Activated naive CD4-positive, alpha-beta T cell treated with anti-CD3 and anti-CD28 coated beads, Interleukin-2, amount 50 U/mL, for 72 hours (primary cell): ENCODE measurements at places on chromosomes 12 and 14.

- no peak for DNase-seq
These were observed 243.7 kb downstream of the TMEM132D start for GRCh38 chr12:129659961-129660622.

- no peak for DNase-seq
These were observed 250.0 kb downstream of the PHLDA1 start for GRCh38 chr12:75781532-75782046.

DNA sequence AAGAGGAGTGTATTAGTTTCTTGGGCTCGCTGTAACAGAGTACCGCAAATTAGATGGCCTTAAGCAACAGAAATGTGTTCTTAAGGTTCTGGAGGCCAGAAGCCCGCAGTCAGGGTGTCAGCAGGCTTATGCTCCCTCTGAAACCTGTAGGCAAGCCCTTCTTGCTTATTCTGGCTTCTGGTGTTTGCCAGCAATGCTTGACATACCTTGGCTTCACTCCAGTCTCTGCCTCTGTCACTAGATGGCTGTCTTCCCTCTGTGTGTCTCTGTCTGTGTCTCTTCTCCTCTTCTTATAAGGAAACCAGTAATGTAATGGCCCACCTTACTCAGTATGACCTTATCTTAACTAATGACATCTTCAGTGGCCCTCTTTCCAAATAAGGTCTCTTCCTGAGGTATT is 85.1 kb downstream of the DERA start:
- no peak for DNase-seq

GRCh38 chr12:116295327-116296263 is 18.1 kb upstream of the MED13L start:
- DNase-seq: no peak

DNA sequence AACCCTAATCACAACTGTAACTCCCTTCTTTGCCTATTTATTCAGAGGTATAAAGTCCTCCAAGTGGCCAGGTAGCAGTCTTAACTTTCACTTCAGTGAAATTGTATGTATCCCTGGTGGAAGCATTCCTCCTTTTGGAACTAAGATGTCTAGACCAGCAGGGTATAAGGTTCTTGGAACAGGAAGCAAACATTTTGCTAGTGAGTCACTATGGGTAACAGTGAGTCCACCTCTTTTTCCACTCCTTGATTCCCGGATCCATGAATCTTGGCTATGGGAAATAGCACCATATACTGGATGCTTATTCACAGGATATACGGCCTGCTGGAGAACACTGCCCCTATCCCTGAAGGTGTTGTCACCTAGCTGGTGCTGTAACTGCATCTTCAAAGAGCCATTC is 80.2 kb downstream of the KCNA5 start:
- DNase-seq: no peak

- DNase-seq: no peak
These were observed 115.7 kb downstream of the RFLNA start for GRCh38 chr12:124410354-124411175.

GRCh38 chr14:21528381-21529348 is 2.5 kb upstream of the SALL2 start:
- no peak for DNase-seq

GRCh38 chr12:92784797-92785562 is 82.2 kb downstream of the PLEKHG7 start:
- no peak for DNase-seq

- no peak for DNase-seq
These were observed 401 bp upstream of the IPO4 start for GRCh38 chr14:24189059-24189375.

DNA sequence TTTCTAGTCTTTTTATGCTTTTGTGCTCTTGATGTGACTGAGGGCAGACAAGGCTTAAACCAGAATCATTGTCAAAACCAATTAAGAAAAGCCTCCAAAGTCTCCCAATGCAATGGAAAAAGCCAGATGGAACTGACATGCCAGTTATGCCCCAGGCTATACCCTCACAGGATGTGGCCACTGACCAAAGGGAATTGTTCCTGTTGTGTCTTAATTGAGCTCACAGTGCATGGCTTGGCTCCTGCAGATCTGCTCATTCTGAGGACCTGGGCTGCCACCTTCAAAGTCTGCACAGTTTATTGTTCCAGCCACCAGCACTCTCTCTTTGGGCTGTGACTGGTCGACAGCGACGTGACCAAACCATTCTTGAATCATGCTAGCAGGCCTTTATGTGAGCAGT is 17.1 kb upstream of the BICD1 start:
- DNase-seq: no peak

DNA sequence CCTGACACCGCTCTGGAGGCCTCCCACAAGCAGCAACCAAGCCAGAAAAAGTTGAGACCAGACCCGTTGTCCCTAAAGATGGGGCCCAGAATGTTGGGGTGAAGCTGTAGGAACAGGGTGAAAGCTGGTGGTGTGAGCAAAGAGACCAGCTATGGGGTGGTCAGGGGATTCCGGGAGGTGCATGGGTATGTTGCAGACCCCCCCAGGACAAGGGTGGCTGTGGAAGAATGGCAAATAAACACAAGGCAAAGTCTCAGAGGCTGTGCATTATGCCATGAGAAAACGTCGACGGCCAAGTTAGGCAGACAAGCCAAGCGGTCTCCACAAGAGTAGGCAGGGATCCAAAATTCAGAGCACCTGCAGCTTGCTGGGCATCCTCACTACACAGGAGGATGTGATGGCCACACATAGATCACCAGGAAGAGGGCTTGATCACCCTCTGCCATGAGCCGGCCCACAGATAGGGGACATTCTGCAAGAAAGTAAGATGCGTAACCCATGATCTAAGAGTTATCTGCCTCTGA is 58.8 kb upstream of the KCNA1 start:
- no peak for DNase-seq

DNA sequence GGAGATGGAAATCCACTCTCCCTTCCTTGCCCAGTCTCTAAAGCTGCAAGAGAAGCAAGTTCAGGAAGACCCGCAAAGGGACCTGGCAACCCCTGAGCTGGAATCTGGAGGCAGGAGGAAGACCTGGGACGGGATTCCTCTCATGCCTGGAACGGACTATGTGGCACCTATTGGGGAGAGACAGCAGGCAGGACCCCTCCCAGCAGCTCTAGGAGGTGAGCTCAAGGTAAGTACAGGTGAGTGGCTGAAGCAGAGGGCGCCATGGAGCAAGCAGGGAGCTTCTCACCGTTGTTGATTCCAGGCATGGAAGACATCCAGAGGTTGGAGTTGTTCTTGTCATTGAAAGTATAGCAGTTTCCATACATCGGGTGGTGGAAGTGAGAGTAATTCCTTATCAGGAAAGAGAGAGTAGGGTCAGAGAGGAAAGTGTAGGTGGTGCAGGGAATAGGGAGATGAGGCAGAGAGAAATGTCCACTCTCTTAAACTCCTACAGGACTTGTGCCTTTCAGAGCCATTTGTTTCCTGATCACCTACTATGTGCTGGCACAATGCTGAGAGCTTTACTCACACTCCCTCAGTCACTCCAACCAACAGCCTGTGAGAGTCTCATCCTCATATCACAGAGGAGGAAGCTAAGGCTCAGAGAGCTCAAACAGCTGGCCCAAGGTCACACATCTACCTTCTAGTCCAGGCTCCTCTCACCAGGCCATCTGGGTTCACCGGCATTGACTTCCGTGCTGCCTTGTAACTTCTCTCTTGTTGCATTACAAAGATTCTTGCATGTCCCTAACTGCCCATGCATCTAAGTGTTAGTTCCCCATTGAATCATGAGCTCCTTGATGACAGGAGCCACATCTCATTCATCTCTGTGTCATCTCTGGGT is 13.9 kb upstream of the TNFRSF1A start:
- DNase-seq: no peak

DNA sequence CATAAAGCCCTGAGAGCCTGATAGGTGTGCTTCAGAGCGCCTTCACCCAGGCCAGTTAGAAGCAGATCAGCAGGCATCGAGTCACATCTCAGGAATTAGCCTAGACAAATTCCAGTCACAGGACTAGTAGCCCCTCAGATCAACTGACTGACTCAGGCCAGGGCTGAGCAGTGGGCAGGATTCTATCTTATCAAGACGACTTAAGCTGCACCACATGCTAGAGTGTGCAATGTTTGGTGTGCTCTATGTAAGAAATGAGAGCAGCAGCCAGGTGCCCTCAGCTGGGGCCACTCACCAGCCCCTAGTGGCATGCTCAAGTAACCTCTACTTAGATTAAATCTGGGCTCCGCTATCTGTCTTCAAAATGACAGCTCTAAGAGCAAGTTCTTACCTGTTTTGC is 19.7 kb upstream of the NGB start:
- no peak for DNase-seq

- DNase-seq: peak; percentile 77
These were observed 8.3 kb downstream of the PLD4 start for GRCh38 chr14:104932676-104933631.

DNA sequence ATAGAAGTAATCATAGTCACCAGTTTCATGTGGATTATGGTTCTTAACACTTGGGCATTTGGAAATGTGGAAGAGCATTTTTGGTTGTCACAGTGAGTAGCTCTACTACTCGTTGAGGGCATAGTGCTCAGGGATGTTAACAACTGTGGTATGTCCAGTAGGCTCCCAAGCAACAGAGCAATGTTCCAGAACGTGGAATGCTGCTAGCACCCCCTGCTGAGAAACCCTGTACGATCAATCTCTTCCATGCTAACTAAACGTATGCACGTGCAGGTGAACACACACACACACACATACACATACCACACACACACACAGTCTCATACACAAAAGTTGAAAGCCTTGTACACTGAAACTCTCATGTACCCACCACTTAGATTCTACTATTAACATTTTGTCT is 16.6 kb upstream of the GNPTAB start:
- DNase-seq: no peak

DNA sequence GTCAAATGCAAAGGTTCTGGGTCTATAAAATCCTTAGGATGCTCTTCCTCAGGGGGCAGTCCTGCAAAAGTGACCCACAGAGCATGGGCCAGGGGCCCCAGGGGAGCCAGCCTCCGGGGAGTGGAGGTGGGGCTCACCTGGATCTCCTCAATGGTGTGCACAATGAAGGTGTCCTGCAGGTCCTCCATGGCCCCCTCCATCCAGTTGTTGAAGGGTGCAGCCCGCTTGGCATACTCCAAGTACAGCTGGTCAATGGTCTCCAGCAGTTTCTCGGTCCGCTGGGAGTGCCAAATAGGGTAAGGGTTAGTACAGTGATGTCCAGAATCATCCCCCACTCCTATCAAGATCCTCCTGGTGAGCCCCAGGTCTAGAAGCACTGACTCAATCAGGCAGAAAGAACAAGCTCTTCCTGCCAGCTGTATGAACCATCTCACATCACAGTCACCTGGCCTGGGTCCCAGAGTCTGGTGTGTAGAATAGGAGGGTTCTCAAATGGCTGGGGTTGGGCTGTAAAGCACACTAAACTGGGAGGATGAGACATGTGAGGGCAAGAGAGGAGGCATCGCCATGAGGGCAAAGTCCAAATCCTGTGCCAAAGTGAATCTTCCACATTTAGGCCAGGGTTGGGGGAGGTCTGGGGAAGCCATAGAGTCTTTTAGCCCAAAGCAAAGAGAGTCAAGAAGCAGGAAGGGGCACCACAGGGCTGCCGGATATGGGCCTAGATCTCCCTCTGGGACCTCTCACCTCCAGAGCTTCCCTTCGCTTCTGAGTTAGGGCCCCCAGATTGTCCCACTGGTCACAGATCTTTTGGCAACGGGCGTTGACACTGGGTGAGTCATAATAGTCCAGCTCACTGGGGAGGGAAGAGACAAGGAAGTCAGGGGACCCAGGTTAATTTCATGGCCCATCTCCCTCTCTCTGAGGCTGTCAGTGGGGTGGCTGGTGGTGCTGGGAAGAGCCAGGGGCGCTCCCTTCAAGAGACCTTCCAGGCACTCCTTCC is 91.5 kb upstream of the ZFP36L1 start:
- no peak for DNase-seq

- no peak for DNase-seq
These were observed 218.4 kb downstream of the KTN1 start for GRCh38 chr14:55798406-55798805.

DNA sequence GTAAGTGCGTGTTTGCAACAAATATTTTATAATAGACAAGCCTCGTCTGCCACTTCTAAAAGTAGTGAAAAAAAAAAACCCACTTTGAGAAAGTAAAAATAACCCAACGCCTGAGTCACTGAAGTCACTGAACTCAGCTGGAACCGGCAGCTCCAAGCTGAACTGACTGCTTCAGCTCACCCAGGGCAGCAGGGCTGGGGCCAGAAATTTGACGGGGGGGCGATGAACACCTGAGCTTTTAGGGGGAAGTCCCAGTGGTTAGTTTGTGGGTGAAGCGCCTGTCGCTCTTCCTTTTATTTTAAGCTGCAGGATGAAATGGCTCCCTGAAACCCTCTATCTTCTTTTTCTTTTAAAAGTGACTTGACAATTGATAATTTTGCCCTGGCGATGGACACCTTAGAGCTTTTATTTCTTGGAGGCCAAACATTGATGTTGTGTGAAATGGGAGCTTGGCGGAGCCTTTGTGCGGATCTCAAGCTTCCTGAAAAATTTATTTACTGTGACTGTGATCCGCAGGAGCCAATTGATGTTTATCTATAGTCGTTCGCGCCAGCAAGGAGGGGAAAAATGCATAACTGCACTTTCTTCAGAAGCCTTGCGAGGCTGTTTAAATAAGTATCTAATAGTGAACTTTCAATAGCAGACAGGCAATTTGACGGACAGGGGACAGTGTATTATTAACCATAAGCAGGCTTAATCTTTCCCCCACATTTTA is 173.2 kb upstream of the MYL2 start:
- no peak for DNase-seq

- DNase-seq: no peak
These were observed 92.8 kb downstream of the NINJ2 start for GRCh38 chr12:570435-570920.

DNA sequence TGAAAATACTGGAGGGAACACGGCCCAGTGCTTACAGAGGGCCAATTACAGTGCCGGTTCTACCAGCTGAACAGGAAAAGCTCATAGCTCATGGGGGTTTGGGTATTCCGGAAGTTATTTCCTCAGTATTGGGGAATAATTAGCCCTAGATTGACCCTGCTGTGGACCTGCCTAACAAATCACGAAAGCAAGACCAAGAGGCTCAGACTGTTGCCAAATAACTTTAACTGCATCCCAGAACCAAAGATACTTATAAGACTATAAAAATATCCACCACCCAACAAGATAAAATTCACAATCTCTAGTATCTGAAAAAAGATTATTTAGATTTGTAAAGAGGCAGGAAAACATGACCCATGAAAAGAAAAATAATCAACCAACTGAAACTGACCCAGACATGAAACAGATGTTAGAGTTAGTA is 8.0 kb upstream of the OR5AU1 start:
- no peak for DNase-seq

DNA sequence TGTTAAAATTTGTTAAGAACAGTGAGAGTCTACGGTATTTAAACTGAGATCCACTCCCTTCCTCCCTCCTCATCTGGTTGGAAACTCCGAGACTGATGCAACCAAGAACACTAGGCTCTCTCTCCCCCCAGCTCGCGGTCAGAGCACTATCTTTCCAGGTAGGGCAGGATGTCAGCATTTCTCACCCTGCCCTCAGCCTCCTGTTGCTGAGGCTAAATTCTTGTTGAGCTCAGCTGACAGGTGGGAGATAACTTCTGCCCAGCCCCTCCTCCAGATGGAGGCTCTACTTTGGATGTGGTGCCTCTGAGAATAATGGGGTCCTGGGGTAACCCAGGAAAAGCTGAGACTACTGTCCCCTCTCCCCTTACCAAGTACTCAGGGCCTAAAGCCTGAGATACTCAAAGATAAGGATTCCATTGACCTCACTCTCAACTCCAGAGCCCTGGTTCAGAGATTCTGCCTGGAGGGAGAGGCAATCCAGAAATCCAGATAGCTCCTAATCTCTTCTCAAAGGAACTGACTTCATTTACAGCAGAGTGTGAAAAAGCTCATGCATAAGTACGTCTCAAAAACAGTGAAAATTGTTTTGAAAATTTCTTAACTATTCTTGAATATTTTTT is 110.1 kb downstream of the EML5 start:
- no peak for DNase-seq

- DNase-seq: no peak
These were observed 14.9 kb downstream of the ASPG start for GRCh38 chr14:104100171-104101085.
